ENCODE measurements at places on chromosomes 13 and 19. TPM values are rescaled to one million over a fixed set of nuclear protein-coding genes. Genes with fewer than 3 reads are reported as not detected.

The HIF3A gene
- not detected for total RNA-seq

The TFPT gene
- 42.4 TPM for total RNA-seq

The ZNF813 gene
- 5.8 TPM for total RNA-seq

The ALOX5AP gene
- 41.6 TPM for total RNA-seq

Measured in activated naive CD4-positive, alpha-beta T cell treated with anti-CD3 and anti-CD28 coated beads, Interleukin-2, amount 10 ng/mL, durations not matched to agents 5 hours and 36 hours (primary cell).